ENCODE measurements at places on chromosomes 7 and 10.

DNA sequence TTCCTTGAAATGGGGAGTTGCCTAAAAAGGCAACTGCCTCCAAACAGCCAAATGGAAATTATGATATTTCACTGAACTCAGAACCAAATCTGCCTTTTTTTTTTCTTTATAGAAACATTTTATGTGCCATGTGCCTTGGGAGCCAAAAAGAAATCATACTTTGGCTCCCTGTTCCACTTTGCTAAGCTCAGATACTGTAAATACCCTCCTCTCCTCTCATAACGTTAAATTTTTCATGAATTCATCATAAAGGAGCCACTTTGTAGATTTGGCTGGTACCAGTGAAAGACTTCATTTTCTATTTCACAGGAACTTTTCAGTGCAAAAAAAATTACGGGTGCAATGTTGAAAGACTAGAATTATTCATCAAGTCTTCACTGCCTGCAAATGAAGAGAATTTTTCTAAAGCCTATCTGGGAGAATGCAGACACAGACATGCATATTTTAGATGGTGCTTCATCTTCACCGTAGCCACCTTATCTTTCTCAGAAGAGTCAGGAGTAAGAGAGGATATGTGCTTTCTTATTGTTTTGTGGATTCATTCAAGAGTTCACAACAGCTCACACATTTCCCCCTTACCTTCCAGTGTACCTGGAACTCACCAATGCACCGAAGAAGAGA lies 742.3 kb upstream of the GALNT17 start:
- DNase-seq = no peak

DNA sequence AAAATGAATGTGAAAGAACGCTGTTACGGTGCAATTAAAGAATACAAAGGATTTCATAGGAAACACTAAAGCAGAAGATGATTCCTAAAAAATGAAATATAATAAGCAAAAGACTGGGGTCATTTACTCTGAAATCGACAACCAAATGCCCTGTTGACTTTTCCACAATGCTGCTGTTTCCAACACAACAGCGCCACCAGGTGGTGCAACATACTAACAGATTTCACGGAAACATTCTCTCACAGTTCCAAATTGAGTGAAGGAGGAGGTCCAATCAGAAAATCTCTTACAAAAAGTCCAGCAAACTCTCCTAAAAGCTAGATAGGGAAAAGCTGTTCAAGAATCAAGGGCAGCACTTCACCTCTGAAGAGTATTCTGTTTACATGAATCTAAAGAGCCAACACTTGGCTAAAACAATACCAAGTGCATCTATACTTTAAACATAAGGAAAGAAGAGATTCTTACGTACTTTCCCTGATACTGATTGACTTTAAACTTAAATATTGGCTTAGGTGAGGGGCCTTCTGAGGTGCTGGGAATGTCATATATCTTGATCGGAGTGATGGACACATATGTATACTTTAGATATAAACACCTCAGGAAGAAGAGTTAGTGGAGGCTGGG lies 55.9 kb downstream of the UPF2 start:
- DNase-seq = peak; percentile 84

- DNase-seq = peak; percentile 20
Measured at GRCh38 chr7:42843205-42843800, 68.6 kb downstream of the C7orf25 start.

- DNase-seq = no peak
Measured at GRCh38 chr7:114986190-114987180, 64.6 kb downstream of the MDFIC start.

DNA sequence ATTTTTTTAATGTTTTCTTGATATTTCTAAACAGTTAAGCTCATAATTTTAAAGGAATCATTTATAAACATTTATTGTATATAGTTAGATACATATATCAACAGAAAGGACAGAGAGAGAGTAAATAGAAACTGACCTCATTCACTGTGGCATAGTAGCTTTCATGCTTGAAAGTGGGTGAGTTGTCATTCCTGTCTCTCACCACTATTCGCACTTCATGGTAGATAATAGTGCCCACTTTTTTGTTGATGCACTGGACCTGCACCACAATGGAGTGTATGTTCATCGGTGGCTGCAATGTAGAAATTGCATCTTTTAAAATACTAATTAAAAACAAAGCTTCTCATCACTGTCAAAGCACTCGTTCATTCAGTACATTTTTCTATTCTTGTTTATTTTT lies 432.0 kb downstream of the PCDH15 start:
- no peak for DNase-seq

DNA sequence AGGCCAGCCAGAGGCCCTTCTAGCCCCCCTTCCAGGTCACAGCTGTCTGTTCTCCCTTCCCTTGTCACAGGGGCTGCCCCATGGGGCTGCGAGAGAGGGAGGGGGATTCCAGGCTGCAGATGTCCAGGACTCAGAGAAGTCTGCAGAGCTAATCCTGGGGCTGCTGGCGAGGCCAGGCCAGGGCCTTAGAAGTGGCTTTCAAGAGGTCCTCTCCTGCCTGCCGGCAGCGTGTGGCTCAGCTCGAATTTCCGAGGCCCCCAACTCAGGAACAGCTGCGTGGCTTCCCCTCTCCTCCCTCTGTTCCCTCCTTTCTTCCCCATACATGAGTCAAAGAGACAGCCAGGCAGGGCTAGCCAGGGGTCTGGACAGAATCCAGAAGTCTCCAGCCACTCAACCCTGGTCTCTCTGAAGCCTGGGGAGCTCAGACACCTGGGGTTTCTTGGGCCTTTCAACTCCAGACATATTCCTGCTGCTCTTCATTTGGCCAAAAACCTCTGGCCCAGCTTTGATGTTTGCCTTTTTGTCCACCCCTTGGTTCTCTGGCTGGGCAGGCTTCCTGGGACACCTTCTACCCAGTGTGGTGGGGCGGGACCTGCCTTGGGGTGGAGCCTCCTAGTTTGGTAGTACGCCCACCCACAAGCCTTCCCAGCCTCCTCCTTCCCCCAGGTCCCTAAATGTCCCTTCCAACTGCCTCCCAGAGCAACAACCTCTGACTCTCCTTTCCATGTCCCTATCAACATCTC lies 21.8 kb upstream of the EIF5AL1 start:
- peak; percentile 27 for DNase-seq

GRCh38 chr7:29921404-29922010 lies 68.1 kb downstream of the SCRN1 start:
- peak; percentile 35 for DNase-seq

DNA sequence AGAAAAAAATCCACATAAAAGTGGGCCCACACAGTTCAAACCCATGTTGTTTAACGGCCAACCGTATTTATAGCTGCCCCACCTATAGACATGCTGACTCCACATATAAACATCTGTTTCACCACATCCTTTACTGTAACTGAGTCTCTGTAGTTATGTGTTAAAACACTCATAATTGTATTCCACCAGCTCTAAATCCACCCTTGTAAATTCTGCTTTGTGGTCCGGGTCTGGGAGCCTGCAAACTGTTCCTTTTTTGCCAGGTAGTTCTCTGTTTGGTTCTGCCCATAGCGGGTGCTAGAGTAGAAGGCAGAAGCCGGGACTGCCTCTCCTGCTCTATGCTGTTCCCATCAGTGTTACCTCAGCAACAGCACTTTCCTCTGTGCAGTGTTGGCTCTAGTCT lies 20.2 kb upstream of the FHIP2A start:
- DNase-seq = no peak

DNA sequence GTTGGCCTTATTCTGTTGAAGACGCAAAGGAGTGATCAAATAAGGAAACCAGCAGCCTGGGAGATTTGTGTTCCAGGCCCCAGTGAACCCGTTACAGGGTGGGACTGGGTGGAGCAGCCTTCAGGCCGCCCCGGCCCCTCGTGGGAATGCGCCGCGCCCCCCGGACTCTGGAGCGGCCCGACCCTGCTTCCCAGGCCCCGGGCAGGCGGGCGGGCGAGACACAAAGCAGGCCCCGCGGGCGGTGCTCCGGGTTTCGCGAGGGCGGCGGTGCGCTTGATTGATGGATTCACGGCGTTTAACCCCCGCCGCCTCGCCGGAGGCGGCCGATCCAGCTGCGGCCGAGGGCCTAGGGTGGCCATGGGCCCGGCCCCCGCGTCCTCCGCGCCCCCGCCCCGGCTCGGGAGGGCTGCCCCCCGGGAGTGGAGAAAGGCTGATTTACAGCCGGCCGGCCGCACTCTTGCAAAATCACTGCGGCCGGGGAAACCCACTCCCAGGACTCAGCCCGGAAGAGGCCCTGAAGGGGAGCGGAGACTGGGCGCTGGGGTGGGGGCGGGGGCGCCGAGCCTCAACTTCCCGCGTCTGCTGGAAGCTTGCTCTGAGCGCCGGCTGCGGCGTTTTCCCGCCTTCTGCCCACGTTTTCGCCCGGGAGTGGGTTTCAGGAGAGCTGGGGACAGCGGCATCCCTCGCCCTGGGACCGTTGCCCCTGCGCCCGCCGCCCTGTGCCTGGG lies 299.6 kb upstream of the NFE2L3 start:
- DNase-seq = peak; percentile 79

DNA sequence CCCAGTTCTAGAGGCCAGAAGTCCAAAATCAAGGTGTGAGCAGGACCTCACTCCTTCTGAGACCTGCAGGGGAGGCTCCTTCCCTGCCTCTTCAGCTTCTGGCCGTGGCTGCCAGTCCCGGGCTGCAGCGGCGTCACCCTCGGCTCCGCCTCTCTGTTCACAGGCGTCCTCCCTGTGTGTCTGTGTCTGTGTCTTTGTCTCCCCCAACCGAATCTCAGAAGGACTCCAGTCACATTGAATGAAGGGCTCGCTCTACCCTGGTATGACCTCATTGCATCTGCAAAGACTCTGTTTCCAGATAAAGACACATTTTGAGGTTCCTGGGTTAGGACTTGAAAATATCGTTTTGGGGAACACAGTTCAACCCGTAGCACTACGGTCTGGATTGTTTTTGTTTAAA lies 33.1 kb upstream of the GALNT11 start:
- DNase-seq = peak; percentile 39

GRCh38 chr7:18996583-18996982 lies 120.9 kb downstream of the TWIST1 start:
- no peak for DNase-seq

DNA sequence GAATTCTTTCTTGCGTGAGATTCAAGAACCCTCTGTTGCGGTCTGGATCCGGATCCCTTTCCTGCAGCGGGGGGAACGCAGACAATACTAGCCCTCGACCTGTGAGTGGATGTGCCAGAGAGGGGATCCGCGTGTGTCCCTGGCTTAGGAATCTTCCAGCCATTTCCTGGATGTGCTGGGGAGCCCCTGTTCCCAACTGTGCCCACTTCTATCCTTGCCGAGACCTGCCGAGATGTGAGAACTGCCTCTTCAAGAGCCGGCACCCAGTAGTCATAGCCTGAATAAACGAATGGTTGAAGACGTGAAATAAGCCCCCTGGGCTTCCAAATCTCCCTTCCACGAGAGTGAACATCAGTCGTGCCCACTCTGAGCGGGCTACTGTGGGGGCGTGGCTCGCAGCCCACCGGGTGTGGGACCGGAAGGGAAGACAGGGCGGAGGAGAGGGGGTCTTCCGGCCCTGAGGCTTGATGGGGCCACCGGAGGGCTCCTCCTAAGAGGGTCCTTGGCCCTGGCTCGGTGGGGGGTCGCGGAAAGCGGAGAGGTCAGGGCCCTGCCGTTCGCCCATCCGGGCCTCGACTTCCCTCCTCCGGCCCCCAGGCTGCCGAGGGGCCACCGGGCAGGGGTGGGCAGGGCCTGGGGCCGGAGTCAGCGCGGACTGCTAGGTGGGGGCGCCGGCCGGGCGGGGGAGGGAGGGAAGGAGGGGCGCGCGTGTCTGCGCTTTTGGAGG lies 1.3 kb upstream of the CCDC136 start:
- DNase-seq = no peak

DNA sequence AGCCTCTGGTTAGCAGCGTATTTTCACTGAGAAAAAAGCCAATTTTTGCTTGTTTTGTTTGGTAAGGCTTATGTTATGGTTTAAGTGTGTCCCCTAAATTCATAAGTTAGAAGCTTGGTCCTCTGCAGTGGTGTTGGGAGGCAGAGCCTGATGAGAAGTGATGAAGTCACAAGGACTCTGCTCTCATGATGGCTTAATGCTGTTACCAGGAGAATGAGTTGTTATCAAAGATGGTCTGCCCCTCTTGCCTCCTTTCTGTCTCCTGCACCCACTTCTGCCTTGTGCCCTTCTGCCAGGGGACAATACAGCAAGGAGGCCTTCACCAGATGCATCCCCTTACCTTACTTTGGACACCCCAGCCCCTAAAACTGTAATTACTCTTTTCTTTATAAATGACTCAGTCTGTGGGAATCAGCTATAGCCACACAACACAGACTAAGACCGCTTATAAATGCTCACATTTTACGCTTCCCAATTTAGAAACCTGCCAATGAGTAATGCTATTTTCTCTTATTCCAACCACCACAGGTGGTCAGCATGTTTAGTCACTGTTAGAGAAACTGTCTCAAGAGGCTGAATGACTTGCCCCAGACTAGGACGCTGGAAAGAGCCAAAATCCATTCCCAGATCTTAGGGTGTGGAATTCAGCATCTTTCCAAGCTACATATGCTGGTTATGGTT lies 6.1 kb upstream of the PKD1L1 start:
- no peak for DNase-seq

DNA sequence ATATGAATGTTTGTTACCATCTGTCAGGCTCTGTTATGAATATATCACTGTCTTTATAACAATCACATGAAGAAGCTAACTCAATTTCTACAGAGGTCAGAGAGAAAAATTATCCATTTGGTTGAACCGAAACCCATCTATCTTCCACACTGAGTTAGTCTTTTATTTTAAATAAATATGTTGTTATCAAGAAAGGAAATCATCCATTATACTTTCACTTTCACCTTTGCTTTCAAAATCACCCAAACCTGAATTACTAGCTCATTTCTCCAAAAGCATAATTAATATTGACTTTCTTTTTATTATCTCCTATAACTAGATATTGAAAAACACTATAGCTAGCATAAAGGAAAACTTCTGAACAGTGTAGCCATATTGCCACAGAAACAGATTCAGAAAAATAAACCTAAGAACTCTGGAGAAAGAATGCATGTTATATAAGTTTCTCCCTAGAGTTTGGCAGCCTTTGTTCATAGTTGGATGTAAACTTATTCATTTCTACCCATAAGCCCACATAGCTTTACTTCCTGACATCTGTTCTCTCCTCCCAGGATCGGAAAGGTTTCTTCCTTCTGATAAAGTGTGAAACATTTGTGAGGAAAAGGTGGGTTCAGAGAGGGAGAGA lies 66.0 kb downstream of the NPSR1 start:
- DNase-seq = no peak

- no peak for DNase-seq
Measured at GRCh38 chr10:113463777-113464176, 89.1 kb upstream of the HABP2 start.

DNA sequence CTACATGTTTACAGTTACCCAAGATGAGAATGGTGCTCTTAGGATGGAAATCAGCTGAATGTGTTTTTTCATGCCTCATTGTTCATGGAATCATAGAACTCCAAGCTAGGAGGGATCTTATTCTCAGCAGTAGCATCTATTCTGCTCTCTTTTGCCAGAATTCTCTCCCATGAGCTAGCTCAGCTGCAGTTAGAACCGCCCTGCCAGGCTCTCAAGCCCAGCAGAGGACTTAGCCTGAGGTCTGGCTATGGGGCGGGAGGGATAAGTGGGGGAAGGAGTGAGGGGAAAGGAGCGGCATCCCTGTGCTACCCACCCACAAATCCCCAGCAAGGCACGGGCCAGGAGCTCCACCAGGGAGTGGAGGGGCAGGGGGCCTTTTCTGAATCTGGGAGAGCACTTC lies 120.7 kb upstream of the PLXNA4 start:
- no peak for DNase-seq
